ENCODE measurements at places on chromosomes 6 and 20. TPM values are rescaled to one million over a fixed set of nuclear protein-coding genes. Genes with fewer than 3 reads are reported as not detected.

Gene PKIB
- polyA plus RNA-seq: 1.6 TPM

Gene SCUBE3
- 4.2 TPM for polyA plus RNA-seq

Gene SLC17A3
- polyA plus RNA-seq: 0.20 TPM

Gene MYB
- polyA plus RNA-seq: 2.6 TPM

Gene SLC32A1
- not detected for polyA plus RNA-seq

Gene MUC21
- polyA plus RNA-seq: not detected

DNA sequence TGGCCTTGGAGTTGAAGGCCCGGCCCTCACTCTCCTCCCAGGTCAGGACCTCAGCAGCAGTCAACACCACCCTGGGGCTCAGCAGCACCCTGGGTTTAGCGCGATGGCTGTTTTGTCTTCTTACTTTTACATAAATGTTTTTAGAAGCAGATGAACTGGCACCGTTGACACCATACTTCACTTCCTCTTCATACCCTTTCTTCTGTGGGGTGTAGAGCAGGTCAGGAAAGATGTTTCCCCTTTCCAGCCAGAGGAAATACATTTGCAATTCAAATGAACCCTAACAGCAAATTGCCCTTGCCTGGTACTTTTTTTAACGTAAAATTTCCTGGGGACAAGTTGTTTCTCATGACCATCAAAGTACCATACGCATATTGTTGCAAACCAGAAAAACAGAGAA is 54.7 kb upstream of the SNX9 start:
- DNase-seq: no peak

DNA sequence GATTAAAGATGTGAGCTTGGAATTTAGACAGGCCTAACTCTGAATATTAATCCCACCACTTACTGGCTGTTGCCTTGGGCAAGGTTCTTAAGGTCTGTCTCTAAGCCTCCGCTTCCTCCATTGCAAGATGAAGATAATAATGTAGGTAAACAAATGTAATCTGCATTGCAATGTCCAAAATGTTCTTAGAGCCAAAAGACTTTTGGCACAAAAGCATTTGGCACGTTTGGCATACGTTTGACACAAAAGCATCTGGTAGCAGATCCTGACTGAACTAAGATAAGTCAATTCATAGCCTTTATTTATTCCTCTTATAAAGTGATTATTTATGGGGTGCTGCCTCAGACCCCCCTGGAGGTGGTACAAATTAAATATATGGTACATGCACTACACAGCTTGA is 229.9 kb upstream of the STXBP5 start:
- DNase-seq: no peak

- DNase-seq: no peak
These were observed 64.9 kb upstream of the BTBD3 start for GRCh38 chr20:11852811-11853210.

- no peak for DNase-seq
These were observed 18.4 kb downstream of the NT5E start for GRCh38 chr6:85468326-85468725.

GRCh38 chr20:23160536-23161243 is 74.6 kb upstream of the CD93 start:
- DNase-seq: no peak

DNA sequence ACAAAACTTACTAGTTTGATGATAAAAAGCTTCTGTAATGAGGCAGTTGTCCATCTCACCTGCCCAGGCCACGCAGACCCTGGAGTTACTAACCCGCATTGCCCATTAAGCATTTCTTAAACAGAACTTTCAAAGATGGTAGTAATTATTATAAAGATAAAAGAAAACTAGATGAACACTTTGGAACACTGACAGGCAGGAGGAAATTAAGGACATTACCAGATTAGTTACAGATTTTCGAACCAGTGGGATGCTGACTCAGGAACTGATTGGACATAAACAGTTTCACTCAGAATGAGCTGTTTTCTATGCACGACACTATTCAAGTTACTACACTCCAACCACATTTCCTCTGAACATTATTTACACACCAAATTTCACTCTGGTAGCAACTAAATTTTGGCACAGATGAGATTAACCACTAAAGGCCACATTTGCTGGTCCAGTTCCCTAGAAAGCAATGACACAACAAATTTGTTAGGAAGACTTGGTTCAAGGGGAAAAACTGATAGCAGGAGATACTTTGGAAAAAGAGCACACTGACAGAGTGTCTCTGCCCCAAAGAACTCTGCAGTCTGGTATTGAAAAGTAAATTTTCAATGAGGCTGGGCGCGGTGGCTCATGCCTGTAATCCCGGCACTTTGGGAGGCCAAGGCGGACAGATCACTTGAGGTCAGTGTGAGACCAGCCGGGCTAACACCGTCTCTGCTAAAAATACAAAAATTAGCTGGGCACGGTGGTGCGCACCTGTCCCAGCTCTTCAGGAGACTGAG is 3.0 kb downstream of the ROMO1 start:
- no peak for DNase-seq

DNA sequence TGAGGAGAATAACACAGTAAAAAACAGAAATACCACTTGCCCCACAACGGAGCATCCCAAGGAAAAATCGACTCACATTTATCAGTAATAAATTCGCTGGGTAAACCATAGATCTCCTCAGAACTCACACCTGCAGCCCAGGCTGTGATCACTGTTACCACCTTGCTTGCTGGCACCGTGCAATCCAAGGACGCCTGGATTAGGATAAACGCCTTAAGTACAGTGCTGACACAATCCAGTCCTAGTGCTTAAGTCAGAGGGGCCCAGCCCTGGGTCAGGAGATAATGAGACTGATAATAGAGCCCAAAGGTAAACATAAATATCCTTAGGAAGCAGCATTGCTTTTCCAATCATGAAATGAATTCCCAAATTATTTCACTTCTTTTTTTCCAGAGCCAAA is 62.5 kb downstream of the EPB41L2 start:
- DNase-seq: no peak

GRCh38 chr6:149483849-149484655 is 762 bp downstream of the ZC3H12D start:
- DNase-seq: peak; percentile 28

- DNase-seq: no peak
These were observed 14.0 kb downstream of the SPAG4 start for GRCh38 chr20:35629427-35630145.

DNA sequence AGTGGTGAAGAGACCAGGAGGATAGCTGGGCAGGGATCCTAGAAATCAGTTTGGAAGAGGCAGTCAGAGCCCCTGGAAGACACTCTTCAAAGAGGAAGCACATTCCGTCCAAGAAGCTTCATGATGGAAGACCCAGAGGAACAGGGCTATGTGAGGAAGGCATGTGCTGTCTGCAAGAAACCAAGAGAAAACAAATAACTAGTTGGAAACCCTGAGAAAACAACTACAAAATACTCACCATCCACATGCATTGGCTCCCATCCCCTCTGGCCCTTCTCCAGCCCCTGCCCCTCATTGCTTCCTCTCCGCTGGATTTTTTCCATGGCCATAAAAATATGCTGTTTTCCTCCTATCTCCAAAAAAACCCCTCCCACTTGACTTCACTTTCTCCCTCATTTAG is 40.9 kb upstream of the SMOC2 start:
- peak; percentile 34 for DNase-seq

DNA sequence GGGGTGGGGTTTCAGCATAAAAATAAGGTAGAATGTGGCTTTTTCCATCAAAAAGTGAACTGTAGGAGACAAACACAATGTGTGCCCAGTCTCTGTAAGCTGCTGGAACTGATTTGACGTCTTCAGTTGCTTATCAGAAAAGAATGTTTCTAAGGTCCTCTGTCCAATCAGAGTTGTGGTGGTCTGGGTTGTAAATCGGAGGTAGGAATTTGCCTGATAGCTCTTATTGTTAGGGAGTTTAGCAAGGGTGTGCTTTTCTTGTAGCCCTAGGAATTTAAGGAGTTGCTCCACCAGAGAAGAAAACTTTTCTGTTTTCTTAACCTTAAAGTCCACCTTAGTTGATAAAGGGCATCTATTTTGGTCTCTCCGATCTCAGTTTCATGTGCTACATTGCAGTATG is 10.4 kb upstream of the SSTR4 start:
- no peak for DNase-seq

GRCh38 chr20:34753706-34754461 is 49.7 kb downstream of the TP53INP2 start:
- no peak for DNase-seq

- DNase-seq: peak; percentile 90
These were observed 600 bp downstream of the XPO5 start for GRCh38 chr6:43575105-43575771.
